GM06990 (cell line): ENCODE measurements at places on chromosomes 5 and 9.

DNA sequence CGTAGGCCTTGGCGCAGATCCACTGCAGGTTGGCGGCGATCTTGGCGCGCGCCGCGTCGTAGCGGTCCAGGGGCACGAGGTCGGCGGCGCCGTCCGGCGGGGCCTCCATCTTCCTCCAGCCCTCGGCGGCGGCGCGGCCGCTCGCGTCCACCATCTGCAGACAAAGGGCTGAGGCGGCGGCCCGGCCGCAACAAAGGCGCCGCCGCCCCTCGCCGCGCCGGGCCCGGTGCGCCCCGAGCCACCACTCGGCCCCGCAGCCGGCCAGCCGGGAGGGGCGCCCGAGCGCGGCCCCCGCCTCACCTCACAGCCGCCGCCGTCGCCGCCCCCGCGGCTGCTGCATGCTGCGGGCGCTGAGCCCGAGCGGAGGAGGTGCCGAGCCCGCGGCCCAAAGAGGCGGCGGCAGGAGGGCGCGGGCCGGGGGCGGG lies 328 bp downstream of the CAMSAP1 start:
- DNase-seq = peak; percentile 60

- no peak for DNase-seq
Measured at GRCh38 chr9:128160603-128160987, 530 bp downstream of the BBLN start.

- no peak for DNase-seq
Measured at GRCh38 chr9:114156657-114157421, 1.5 kb downstream of the COL27A1 start.

GRCh38 chr9:77601476-77602099 lies 46.5 kb downstream of the GNA14 start:
- DNase-seq = no peak

- DNase-seq = peak; percentile 18
Measured at GRCh38 chr5:131068893-131069643, 96.0 kb downstream of the HINT1 start.

GRCh38 chr9:14393418-14393817 lies 79.5 kb upstream of the NFIB start:
- DNase-seq = no peak

- DNase-seq = no peak
Measured at GRCh38 chr5:127031863-127032232, 1.5 kb upstream of the MARCHF3 start.

- DNase-seq = no peak
Measured at GRCh38 chr5:34574936-34575467, 81.1 kb upstream of the RAI14 start.

GRCh38 chr5:137730336-137730735 lies 5.6 kb downstream of the KLHL3 start:
- DNase-seq = no peak

GRCh38 chr9:16105168-16106020 lies 552.6 kb downstream of the CCDC171 start:
- DNase-seq = no peak

DNA sequence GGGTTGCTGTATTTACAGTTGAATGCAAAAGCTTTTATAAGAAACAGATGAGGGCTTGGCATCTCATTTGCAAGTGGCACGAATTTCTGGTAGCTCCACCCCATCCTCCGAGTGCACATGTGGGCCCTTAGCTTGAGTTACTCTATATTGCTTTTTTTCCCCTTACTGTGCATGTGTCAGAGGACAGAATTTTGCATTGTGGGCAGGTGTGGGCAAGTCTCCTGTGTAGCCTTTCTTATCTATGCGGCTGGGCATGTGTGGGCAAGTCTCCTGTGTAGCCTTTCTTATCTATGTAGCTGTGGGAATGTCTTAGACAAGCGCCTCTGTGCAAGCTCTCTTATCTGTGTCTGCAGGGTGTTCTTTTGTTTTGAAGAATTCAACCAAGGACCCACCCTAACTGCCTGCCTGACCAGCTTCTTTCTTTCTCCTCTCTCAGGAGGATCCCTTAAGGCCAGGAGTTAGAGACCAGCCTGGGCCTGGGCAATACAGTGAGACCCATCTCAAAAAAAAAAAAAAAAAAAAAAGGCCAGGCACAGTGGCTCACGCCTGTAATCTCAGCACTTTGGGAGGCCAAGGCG lies 34.1 kb upstream of the SIL1 start:
- no peak for DNase-seq

- DNase-seq = no peak
Measured at GRCh38 chr9:3696368-3696767, 170.6 kb upstream of the RFX3 start.

GRCh38 chr9:36976371-36977030 lies 57.6 kb downstream of the PAX5 start:
- no peak for DNase-seq

GRCh38 chr5:98827161-98827560 lies 53.7 kb downstream of the RGMB start:
- no peak for DNase-seq

- DNase-seq = no peak
Measured at GRCh38 chr5:50476549-50476948, 35.5 kb upstream of the EMB start.

DNA sequence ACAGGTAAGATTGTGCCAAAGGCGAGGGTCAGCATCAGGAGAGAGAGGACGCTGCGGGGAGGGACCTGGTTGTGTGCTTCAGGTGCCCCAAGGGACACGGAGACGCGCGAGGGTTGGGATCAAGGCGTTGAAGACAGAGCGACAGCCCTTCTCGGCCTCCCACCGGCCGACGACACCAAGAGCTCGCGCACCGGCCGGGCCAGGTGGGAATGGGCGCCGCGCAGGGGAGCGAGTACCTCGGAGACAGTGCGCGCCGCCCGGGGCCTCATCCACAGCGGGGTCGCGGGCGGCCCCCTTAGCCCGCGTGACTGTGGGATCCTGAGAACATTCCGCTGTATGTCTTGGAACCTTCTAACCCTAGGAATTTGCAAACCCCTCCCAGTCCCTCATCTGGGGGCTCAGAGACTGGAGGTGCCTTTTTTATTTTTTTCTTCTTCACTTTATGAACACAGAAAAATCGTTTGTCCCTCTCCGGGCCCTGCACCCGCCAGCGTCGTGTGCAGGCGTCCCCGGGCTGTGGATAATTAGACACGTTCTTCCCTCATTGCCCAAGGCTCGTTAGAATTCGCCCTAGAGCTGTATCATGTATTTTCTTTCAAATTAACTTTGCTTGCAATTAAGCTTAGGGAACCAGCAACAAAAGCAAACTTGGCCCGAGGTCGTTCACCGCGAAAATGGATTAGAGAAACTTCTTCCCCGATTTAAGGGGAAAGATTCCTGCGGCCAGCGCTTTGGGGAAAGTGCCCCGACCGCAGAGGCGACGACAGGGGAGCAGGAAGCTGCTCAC lies 4.8 kb downstream of the FOXE1 start:
- DNase-seq = no peak

DNA sequence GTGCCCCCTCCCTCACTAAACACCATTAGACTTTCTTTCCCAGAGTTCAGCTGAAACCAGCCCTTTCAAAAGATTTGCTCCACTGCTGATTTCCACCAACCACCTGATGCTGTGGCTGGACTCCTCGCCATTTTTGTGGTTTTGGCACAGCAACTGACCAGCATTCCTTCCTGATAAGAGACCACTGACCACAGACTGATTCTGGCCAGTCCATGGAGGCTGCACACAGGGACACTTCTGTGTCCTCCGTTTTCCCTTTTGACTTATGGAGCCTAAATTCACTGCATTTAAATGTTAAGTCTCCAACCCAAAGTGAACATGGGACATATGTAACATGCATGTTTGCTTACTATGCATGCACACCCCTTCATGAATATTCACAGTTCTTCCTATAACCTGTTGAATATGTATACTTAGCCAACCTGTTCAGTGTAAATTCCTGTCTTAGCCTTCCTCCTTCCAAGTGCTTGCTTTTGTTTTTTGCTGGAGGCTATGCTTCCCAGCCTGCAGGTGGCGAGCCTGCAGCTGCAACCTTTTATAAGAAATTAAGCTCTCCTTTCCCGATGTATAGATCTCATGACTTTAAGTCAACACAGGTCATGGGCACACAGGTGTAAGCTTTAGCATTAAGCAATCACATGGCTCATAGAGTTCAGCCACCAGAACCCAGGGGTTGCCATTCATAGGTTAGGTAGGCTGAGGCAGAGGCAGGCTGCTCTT lies 78.7 kb downstream of the ACTL7B start:
- no peak for DNase-seq

DNA sequence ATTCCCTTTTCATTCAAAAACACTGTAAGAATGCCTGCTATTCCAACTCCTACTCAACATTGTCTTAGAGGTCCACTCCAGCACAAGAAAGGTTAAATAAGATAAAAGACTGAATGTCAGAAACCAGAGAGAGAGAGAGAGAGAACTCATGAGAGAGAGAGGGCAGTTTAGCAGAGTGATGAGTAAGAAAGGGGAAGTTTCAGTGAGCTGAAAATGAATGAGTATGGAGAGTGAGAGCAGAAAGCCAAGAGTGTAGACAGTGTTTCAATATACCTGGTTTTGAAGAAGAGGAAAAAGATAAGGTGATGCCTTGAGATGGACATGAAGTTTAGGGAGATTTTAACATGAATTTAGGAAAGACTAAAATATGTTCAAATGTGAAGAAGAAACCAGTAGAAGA lies 528.0 kb upstream of the SEMA6A start:
- DNase-seq = no peak

DNA sequence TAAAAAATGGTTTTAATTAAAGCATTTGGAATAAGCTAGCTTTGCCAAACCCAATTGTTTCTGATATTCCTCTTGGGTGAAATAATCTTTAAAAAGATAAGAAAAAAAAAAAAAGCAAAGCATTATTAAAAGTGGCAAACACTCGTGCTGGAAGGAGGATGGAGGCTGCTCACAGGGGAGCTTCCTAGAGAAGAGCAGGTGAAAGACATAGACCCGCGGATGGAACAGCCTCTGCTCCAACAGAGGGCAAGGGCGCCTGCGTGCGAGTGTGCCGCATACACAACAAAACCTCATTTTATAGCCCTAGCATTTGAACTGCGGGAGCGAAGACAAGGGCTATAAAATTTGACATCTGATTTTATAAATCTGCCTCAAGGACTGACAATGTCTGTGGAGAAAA lies 33.4 kb upstream of the SLC25A51 start:
- no peak for DNase-seq

DNA sequence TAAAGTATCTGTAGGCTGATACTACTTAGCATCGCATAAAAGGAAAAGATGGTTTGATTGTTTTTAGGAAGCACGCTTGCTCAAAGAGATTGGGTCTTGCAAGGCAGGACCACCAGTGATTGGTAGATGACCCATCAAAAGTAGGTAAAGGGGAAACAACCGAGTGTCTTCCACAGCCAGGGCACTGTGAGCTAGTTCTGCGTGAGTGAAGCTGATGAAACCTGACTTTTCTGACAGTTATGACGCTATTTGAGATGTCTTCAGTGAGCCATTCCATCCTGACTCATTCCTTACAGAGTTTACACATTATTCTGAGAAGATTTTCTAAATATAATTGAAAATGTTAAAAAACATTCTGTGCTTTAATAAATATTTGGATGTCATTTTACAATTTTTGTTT lies 49.7 kb downstream of the BASP1 start:
- DNase-seq = peak; percentile 32

DNA sequence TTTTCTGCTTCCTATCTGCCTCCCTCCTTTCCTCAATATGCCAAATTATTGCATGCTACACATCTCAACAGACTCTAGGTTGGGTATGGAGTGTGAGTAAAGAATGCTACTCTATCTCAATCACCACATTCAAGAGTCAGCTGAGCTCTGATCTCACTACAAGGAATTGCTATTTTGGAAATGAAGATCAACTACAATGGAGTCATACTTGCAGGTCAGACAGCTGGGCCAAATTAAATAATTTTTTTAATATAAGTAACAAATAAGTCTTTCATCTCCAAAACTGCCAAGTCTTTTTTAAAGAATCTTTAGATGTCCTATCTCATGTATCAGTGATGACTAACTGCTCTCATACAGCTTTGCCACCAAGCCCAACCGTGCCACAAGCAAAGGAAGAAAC lies 64.0 kb downstream of the DEPDC1B start:
- DNase-seq = no peak

- DNase-seq = no peak
Measured at GRCh38 chr9:68721666-68722330, 16.8 kb downstream of the PIP5K1B start.

DNA sequence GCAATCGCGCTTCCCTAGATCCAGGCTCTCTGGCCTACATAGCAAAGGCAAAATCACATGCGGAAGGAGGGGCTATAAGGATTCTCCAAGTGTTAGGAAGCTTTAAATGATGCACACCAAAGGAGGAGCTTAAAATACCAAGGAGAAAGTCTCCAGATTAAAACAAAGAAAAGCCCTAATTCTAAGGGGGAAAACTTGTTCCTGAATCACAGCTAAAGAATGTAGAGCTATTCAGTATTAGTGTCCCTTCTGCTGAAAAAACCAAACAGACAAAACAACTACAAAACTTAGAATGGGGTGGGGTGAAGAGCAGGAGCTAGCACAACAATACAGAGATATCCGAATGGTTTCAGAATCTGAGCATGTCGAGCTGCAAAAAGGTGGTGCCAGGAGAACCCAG lies 213.7 kb downstream of the DCP2 start:
- DNase-seq = no peak

DNA sequence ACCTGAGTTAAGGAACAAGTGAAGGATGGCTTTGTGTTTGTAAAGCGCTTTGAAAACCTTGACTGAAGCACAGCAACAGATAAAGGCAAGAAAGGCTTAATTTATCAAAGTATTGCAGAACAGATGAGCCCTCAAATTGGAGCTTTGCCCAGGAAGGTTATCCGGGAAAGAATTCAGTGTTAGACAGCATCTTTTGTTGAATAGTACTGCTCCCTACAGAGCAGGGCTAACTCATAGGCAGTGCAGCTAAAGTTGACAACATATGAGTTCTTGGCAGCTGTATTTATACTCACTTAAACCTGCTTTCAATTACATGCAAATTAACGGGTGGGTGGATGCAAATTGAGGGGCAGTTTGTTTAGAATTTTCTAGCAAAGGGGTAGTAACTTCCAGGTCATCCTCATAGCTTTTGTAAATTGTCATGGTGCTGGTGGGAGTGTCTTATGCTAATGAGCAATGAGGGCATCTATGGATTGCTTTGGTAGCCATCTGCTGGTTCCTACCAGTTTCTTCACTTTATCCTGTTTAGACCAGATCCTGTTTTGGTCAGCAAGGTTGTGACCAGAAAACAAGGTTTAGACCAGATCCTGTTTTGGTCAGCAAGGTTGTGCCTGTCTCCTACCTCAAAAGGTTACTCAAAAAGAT lies 105.8 kb downstream of the GDA start:
- DNase-seq = no peak

- no peak for DNase-seq
Measured at GRCh38 chr5:99379187-99379586, 450.4 kb upstream of the CHD1 start.

GRCh38 chr9:110050925-110051355 lies 157.0 kb downstream of the C9orf152 start:
- peak; percentile 62 for DNase-seq

DNA sequence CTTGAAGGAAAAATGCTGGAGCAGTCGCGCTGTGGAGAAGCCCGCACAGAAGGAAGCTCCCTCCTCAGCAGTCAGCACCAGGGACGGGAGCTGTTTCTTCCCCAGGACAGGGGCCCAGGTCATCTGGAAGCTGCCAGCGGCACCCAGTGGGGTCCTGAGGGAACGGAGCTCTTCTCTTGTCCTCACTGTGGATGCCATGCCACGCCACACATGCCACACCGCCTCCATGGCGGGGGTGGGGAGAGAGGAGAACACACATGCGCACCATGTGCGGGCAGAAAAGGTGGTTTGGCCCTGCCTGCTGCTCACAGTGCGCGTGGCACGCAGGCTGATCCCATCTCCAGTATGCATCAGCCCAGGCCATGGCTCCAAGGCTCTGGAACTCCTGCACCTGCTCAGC lies 41.7 kb upstream of the ZNF354B start:
- DNase-seq = peak; percentile 19

- DNase-seq = no peak
Measured at GRCh38 chr5:143882520-143882919, 70.6 kb downstream of the HMHB1 start.

GRCh38 chr5:181008136-181008535 lies 19.5 kb downstream of the BTNL3 start:
- DNase-seq = no peak
